Stimulated activated CD8-positive, alpha-beta memory T cell treated with anti-CD3 and anti-CD28 coated beads, Interleukin-4, amount 100 ng/mL, for 4 hours (primary cell): ENCODE measurements at places on chromosomes 2 and 18.

GRCh38 chr2:68765739-68766375 lies 31.2 kb downstream of the ARHGAP25 start:
- no peak for DNase-seq

DNA sequence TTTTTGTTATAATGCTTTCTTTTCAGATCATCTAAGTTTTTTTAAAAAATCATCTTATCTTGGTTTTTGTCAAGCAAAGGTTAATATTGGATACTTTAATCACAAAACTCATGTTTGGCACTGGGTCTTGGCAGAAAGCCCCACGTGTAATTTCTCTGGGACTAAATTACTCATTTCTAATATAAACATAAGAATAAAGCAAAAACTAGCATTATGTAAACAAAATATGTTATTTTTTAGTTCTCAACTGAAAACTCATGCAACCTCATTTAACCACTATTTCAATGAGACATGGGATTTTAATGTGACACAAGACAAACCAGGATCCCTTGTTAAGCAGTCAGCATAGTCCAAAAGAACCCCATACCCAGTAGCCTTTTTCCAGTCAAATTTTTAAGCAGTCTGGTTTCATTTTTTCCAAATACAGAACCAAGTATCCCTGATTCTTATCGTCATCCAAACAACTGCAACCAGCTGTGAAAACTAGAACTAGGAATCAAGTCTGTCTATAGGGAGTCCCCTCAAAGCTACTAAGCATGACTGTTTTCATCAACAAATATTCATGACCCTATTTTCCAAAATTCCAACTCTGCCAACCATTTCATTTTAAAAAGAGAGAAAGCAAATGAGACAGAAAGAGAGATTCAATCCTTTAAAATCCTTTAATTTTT lies 27.1 kb downstream of the PID1 start:
- no peak for DNase-seq

GRCh38 chr2:239294571-239295054 lies 106.2 kb downstream of the HDAC4 start:
- DNase-seq = no peak

DNA sequence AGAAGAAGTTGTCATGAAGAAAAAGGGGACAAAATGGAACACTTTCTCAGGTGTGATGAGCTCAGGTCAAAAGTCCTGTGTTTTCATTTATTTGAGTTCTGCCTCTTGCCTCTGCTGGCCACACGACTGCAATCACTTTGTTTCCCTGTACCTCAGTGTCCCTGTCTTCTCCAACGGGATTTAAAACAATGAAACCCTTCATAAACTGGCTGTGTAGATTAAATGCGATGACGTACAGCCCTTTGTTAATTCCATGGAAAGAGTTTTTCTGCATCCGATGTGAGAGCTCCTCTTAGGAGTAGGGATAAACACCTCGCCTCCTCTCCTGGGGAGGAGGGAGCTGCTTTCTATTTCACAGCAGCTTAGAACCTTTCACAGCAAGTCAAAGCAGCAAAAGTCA lies 51.5 kb upstream of the CNGA3 start:
- no peak for DNase-seq

- DNase-seq = no peak
These were observed 8.4 kb downstream of the ZNF24 start for GRCh38 chr18:35335866-35336265.

- DNase-seq = no peak
These were observed 91.2 kb downstream of the NEDD4L start for GRCh38 chr18:58135183-58135641.

GRCh38 chr2:144128130-144128746 lies 391.7 kb downstream of the ZEB2 start:
- DNase-seq = no peak

GRCh38 chr2:4122726-4123125 lies 419.4 kb downstream of the DCDC2C start:
- no peak for DNase-seq

- no peak for DNase-seq
These were observed 238.5 kb upstream of the ERBB4 start for GRCh38 chr2:212777020-212777491.

DNA sequence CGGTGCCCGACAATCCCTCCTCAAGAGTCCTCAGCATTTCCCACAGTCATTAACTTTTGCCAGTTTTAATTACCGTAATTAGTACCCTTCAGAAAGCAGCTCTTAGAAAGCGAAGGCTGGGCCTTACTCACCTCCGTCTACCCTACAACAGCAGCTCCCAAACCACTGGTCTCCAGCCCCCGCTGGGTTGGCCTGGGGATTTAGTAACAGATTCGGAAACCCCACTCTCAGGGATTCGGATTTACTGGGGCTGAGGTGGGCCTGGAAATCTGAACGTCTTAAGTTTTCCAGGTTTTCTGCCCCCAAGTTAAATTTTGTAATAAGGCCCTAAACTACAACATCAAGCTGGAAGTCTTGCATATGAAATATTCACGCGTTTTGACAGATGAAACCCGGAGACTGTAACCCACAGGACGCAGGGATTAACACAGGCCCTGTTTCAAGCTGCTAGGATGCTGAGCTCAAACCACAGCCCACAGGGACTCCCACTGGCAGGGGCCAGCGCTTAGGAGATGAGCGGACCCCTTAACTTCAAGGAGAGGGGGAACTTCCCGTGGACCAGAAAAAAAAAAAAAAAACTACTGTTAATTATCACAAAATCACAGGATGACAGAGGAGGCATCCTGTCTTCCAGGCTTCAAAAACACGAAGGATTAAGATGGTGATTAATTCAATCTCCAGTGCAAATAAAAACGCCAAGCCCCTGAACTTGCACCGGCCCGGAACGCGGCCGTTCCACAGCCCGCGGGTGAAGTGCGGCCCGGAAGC lies 985 bp downstream of the ILKAP start:
- DNase-seq = no peak

GRCh38 chr18:77321823-77322805 lies 72.5 kb downstream of the GALR1 start:
- no peak for DNase-seq

DNA sequence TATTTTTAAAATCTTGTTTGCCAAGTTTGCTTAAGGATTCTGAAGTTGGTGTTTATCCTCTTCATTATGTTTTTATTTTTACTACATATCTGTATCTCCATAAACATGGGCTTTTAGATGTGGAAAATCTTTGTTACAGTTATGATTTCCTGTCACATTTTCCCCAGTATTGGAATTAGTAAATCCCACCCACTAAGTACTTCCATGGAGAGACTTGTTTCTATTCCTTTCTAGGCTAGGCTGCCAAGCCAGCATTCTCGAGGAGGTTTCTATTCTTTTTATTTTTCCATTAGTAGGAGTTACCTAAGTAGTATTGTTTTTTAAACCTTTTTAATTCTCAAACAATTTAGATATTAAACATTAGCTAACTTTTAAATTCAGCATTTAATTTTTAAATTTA lies 22.1 kb downstream of the PKP4 start:
- no peak for DNase-seq

DNA sequence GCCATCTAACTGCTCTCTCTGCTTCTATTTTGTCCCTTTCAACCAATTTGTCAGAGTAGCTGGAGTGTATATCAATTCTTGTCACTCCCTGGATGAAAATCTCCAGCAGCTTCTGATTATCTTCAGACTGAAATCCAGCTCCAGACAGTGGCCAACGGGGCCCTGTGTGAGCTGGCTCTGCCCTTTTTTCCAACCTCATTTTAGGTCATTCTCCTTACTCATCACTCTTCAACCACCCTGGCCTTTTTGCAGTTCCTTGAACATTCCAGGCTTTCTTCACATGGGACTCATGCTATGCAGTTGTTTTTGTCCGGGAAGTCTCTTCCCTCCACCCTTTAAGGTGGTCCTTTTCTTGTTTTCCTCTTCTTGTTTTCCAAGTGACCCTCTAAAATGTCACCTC lies 15.4 kb upstream of the FAP start:
- DNase-seq = no peak

GRCh38 chr18:4640349-4641012 lies 185.4 kb upstream of the DLGAP1 start:
- no peak for DNase-seq

- no peak for DNase-seq
These were observed 72.9 kb downstream of the QPCT start for GRCh38 chr2:37417321-37417720.

GRCh38 chr2:217995731-217996231 lies 7.0 kb downstream of the TNS1 start:
- DNase-seq = no peak

DNA sequence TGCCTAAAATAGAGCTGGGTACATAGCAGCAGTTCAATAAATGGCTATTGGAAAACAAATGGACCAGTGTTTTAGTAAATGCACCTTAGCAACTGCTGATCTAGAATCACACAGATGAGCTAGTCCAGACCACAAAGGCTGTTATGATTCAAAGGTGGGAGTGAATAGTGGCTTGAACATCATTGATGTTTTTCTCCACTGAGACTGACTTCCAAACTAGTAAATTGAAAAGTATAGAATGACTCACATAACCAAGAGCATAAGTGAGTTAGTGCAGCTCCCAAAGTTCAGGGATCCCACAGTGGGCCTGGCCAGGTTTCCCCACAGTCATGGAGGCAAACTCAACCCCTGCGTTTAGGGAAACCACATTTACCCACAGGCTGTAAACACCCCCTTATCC lies 106.7 kb upstream of the YPEL5 start:
- no peak for DNase-seq

- DNase-seq = no peak
These were observed 12.7 kb downstream of the CCNYL1 start for GRCh38 chr2:207724113-207724512.

GRCh38 chr2:219225350-219225749 lies 4.1 kb downstream of the ATG9A start:
- no peak for DNase-seq

- DNase-seq = no peak
These were observed 11.8 kb upstream of the DUSP2 start for GRCh38 chr2:96156926-96157648.

DNA sequence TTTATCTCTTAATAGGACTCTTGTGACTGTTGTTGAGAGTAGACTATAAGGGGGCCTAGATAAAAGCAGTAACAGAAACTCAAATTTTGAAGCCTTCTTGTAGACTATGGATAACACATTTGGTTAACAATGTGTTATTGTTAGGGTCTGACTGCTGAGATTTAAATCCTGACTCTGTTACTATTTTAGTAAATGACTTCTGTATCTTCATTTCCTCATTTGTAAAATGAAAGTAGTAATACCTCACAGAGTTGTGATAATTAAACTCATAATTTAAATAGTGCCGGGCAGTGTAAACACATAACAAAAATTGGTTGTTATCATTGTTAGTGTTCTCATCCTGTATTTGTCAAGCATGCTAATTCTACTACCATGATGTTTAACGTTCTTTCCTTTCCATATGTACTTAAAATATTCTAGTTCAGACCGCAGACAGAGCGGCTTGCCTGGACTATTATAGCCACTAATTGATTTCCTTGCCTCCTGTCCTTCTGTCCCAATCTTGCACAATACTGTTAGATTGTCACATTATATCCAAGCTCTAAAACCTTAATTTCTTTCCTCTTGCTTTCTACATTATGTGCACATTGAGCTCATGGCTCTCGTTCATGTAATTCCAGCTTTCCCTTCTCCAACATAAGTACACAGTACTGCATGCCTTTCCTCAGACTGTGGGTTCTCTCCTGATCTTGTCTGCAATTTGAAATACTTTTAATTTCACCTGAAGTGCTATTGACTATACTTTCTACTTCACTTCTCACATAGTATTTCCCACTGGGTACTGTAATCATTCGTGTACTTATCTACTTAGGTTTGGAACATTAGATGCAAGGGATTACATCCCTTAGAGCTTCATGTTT lies 48.4 kb downstream of the RBBP8 start:
- DNase-seq = no peak

- no peak for DNase-seq
These were observed 22.8 kb downstream of the ICA1L start for GRCh38 chr2:202848813-202849212.

DNA sequence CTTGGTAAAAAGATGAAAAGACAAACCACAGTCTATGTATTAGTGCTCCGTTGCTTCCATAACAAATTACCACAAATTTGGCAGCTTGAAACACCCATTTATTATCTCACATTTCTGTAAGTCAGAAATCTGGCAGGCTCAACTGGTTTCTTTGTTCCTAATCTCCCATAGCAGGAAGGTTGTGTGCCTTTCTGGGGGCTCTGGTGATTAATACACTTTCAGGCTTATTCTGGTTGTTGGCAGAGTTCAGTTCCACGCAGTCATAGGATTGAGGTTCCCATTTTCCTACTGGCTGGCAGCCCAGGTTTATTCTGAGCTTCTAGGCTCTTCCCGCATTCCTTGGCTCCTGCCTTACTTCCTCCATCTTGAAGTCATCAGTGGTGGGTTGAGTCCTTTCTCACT lies 189.3 kb downstream of the ANAPC1 start:
- DNase-seq = no peak

DNA sequence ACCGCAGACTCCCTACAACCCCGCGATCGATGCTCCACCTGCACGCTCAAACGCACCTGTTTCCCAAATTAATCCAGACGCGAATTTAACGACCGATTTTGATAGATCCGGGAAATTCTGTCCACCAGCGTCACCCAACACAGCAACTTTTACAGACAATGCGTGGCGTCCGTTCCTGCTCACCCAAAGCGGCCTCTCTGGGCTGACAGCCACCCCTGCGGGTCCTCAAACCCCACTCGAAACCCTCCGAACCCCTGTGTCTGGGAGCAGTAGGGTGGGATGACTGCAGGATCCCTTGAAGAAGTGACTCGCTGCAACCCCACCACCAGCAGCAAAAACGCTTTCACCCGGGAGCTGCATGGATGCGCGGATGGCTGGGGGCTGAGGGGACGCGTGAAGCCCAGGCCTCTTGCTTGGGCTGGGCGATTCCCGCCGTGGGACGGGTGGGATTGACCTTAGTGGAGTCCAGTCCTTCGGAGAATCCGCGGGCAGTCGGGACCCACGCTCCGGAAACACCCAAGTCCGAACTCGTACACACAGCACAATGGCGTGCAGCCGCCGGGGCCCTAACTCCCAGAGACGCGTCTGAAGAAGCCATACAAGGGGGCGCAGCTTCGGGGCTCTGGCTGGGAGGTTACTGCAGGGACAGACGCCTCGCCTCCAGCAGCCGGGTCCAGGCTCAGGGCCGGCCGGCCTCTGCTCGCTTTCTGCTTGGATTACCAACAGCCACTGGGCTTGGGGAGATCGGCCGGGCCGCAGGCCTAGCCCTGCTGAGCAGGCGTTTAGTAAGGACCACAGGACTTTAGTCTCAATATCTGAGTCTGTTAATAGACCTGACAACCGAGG lies 31.1 kb upstream of the ATP6V1B1 start:
- no peak for DNase-seq

GRCh38 chr2:24472416-24472815 lies 18.6 kb upstream of the NCOA1 start:
- no peak for DNase-seq

DNA sequence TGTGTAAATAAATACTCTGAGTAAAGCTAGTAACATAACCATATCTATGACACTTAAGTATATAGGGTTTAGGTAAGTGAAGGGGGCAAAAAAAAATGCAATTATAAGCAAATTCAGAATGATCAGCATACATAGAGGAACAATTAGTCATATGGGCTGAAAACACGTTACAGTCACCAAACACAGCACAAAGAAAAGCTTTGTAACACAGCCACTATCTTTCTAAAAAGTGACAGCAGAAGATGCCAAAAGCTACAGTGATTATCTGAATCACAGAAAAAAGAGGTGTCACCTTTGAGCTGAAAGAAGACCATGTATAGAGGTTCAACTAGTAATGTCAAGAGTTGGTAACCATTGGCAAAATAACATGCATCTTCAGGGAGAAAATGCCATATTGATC lies 115.5 kb downstream of the ERBB4 start:
- DNase-seq = no peak
